Midbrain (tissue), 1 donor: ENCODE measurements at places on chromosomes 7 and 10.

- DNase-seq, result no peak
Observed at GRCh38 chr10:74282151-74282847, 131.3 kb downstream of the ADK start.

DNA sequence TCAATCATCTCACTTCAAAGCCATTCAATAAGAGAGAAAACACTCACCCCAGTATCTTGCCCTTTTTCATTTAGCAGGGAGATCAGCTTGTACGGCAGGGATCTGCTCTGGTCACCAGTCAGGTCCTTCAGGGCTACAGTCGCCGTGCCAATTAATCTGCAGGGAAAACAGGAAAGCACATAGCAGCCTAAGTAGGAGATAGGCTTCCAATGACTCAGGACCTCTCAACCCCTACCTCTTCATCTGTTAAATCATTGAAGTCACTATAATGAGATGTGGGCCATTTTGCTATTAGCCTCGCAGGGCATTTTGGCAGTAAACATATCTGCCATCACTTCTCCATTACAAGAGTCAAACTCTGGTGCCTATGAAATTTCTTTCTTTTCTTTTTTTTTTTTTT, 50.8 kb downstream of the MYOF start:
- no peak for DNase-seq

DNA sequence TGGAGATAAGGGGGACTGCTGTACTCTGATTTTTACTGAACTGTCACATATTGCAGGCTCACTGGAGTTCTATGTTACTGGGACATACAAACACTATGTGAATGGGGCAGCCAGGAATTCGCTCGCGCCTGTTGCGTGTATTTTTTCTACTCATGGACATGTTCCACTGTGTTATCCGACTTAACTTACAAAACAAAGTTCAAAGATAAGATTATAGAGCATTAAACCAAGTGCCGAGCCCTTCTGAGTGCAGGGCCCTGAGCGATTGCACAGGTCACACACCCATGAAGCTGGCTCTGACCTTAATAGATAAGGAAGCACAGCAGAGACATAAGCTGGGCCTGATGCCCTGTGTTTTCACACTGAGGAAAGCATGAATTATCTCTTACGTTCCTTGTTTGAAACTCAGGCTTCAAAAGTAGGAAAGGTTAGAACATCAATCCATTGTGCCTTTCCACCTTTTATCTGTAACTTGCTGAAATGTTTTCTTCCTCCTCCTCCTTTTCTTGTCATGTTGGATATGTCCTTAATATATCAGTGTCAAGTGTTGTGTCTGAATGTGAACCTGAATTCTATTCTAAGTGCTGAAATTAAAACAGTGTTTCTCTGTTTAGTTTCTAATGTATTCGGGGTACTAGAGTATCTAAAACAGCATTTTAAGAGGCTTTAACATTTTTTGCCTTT, 273.8 kb downstream of the AUTS2 start:
- no peak for DNase-seq

DNA sequence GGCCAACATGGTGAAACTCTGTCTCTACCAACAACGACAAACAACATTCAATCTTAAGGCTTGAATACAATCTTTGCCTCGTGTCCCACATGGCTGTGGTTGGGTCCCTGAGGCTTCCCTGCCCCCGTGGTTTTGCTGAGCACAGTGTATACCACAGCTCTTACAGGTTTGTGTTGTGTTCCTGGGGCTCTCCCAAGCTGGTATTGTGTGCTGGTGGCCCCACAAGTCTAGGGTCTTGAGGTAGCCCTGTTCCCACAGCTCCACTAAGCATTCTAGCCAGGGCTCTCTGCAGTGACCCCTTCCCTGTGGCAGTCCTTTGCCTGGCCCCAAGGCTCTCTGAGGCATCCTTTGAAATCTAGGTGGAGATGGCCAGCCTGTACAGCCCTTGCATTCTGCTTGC, 68.0 kb upstream of the CCNY start:
- no peak for DNase-seq

- DNase-seq, result no peak
Observed at GRCh38 chr10:5364890-5365338, at the start of gene UCN3. TSS of gene UCN3 (plus strand) at chr10:5364966. CDS start at chr10:5373721, 8,755 bp downstream.

DNA sequence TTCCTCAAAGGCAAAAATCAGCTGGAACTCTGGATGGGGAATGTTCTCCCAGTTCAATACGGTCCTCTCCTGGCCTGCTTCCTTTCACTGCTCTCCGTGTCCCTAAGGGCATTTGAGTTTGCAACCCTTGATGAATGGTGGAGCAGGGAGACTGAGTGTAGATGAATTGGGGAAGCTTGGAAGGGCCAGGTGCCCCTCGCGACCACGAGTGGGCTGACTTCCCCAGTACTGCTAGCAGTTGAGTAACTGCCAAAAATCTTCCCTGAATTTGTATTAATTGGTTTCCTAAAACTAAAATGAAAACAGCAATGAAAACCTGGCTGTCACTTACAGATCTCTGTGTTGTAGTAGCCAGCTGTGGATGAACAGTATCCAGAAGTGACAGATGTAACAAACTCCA, 13.6 kb downstream of the IRF5 start:
- no peak for DNase-seq

DNA sequence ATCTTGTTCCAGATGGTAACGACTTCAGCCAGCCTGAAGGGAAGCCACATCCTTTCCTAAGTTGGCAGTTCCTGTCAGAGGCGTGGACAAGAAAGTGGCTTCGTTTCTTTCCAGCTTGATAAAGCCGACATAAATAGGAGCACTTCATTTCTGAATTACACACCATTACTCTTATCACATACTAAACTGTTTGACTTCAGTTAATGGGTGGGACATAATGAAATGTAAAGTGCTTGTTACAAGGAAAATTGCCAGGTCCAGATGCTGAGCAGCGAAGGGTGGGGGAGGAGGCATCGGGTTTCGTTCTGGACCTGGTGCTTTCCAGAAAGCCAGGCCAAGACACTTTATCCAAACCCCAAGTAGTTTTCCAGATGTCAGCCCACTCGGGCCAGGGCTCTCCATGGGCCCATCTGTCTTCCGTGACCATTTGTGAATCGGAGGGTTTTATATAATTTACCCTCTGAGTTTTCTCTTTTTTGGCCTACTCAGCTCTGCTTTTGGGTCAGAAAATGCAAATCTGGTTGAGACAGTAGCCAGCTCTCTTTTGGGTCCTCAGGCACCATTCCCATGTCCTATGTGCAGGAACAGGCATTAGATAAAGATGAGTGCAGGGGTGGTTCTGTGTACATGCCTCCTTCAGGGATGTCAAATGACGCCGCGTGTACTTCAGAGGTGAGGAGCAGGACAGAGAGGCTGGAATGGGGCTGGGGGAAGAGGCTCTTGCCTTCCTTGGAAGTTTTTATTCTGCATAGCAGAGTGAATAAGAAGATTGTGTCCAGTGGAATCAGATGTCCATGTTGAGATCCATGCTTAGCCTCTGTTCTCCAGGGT, 90.2 kb downstream of the TACC2 start:
- no peak for DNase-seq

DNA sequence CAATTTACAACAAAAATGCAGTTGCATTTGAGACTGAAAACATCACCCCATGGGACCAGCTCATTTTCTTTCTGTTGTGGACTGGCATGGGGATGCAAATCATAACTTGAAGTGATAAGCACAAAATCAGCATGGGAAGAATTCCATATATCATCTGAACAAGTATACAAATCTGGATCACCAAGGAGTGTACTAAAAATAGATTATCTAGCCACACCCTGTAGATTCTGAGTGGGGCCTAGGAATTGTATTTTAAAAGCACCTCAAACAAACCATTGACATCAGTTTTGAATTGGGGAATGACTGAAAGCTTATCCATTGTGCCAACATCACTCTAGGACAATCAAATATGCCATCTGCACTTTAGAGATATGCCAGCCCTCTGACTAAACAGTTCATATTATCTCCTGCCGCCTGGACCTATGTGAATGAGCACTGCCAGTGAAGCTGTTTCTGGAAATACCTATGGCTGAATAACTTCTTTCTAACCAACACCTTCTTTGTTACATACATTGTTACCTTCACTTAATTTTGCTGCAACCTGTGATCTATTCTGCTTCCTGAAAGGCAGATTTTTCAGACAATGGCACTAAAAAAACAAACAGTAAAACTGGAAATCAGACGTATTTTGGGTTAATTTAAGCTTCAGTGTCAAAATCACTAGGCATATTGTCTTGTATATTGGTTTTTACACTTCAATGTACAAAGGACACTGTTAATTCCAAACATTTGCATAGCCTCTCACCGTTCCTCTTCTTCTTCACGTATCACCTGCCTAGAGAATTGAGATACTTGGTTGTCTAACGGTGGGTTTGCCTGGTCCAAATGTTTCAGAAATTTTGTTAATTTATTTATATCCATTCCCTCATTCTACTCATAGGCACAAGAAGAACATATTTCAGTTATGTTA, 42.4 kb upstream of the HGF start:
- DNase-seq, result no peak

DNA sequence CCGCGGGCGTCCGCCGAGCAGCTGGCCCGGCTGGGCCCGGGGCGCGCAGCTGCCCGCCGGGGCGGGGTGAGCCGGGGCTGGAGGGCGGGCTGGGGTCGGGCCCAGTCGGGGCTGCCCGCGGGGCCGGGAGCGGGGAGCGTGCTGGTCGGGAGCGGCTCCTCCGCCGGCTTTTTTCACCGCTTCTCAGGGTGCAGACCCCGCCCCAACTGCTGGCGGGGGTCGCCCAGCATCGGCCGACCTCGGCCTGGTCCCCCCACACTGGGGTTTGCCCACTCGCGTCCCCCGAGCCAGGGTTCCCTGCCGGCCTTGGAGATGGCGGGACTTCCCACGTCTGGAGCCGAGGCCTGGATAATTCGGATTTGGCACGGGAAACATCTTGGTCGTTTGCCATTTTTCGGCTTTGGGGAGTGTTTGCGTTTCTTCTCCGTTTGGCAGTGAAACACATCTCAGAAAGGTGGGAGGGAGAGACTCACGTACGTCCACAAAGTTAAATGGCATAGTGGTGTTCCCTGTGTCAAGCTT, 432 bp downstream of the TMEM248 start:
- DNase-seq, result no peak

- no peak for DNase-seq
Observed at GRCh38 chr7:66452165-66452564, 176.5 kb upstream of the KCTD7 start.

DNA sequence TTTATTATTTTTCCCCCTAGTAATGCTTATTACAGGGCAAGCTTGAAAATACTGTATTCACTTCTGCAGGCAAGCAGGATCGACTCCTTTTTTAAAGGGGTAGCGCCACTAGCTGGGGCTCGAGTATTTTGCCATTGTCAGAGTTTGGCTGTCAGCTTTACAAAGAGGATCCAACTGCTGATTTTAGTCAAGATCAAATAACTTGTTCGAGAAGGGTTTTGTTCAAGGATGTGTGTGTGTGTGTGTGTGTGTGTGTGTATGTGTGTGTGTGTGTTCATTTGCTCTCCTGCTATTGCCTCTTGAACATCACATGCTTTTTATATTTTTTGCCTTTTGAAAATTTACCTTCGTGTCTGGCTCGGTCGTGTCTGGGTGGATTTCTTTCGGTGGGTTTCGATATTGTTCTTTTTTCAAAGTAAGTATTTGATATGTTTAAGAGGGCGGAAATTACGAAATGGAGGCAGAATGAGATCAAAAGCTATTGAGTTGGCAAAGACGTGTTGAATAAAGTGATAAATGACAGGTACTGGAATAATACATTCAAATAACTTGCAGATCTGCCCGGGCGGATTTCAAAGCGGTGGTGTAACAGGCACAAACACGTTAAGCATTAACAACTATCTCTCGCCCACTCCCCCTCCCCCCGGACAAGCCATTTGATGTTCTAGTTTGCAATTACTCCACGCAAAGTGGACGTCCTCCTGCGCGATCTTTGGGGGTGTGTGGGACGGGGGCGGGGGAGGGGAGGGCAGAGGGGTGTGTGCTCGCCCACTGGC, 1.1 kb downstream of the ARID5B start:
- peak; percentile 78 for DNase-seq

GRCh38 chr10:85786401-85786899, 580.1 kb downstream of the GRID1 start:
- no peak for DNase-seq

- DNase-seq, result no peak
Observed at GRCh38 chr10:91345716-91346115, 64.4 kb upstream of the HECTD2 start.

DNA sequence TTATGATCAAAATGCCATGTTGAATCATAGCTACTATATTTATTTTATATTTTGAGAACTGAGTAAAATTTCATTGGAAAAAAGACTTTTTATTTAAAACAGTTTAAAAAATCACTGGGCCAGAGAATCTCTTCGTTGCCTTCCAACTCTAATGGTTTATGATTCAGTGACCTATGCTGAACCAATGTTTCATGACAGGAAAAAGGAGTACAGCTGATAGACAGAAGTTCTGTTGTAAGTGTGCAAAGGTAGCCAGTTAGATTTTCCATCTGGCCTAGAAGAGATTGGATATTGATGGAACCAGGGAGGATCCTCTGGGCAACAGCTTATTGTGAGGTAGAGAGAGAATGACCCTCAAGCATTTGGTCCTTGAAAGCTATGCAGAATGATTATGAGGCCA, 745.8 kb downstream of the SUGCT start:
- no peak for DNase-seq
